NCI-H1092 (cell line): ENCODE measurements at places on chromosomes 11 and 22.

DNA sequence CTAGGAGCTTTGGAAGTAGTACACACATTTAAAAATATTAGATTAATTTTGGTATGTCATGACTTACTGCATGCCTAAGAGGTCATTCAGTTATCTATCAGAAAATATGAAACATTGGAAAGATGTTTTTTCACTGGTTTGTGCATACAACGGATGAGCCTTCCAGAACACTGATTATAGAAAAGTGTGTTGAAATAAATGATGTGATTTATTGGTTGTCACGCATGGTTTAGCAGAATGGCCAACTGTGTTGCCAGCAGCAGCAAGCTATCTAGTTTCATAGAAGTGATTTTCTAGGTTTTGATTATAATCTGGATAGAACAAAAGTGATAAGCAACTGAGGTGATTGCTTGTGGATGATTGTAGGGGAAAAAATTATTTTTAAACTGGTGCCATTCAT lies 53.6 kb downstream of the DDX10 start:
- DNase-seq: no peak

- no peak for DNase-seq
These were observed 9.0 kb upstream of the MALAT1 start for GRCh38 chr11:65489706-65490320.

GRCh38 chr11:119509969-119510401 lies 87.0 kb upstream of the THY1 start:
- DNase-seq: no peak

DNA sequence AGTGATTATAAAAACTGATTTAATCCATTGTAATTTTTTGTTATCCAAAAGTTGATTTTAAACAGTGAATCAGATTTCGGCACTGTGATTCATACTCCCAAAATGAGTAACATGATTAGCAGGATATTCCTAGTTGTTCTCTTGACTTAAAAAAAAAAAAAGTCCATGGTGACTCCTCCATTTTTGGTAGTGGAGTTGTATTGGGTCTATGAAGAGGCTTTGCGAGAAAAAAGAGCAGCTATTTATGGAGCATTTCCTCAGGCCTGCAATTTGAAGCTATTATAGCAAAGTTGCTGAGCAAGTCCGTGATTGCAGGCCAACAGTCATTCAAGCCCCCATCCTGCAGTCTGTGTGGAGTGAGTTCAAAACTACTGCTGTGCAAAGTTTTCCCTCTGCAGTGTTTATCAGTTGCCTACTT lies 28.8 kb downstream of the YAP1 start:
- no peak for DNase-seq

DNA sequence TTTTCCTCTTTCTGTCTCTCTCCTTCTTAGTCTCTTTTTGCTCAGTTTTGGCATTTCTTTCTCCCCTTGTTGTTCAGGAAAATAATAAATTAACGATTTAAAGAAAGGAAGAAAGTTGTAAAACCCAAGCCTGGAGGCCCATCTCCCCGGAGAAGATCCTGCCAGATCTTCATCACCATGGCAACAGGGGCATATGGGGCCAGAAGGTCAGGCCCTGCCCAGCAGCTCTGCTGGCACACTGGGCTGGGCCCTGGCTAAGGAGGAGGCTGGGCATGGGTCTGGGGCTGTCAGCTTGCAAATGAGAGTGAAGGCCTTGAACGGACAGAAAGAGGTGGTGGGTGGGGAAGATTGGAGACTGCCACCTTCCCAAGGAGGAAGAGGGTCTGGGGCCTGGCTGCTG lies 2.8 kb downstream of the LRRC10B start:
- DNase-seq: no peak

DNA sequence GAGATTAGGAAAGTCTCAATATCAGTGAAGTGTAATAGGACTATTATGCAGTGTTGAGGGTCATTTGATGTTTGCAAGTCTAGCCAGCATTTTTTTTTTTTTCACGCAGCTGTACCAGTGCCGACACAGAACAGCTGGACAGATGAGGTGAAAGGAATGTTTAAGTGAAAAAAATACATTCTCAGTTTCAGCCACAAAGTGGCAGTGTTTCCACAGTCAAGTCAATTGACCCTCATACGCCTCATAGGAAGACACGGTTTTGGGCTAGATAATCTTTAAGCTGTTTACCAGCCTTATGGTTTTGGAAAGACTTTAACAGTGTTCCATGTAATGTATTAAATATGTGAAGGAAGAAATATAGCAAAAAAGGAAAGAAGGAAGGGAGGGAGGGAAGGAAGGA lies 349.9 kb upstream of the ANO3 start:
- no peak for DNase-seq

- DNase-seq: no peak
These were observed 3.1 kb upstream of the TMEM109 start for GRCh38 chr11:60910711-60911380.

DNA sequence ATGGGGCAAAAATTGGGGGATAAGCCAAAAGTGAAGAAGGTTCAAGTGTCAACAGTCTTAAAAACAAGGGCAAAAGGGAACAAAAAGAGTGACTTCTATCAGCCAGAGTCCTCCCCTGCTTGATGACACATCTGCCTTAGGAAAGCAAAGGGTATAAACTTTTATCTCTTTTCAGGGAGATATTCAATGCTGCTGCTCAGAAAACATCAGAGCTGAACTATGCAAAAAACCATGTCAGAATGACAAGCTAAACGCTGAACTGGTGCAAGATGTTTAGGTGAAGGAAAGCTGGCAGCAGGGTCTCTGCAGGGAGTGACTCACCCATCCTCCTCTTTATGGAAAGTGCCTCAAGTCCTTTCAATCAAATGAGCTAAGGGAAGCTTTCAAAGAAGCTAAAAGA lies 24.7 kb downstream of the ALG9 start:
- no peak for DNase-seq
